ENCODE measurements at places on chromosomes 7 and 10. TPM values are rescaled to one million over a fixed set of nuclear protein-coding genes. Genes with fewer than 3 reads are reported as not detected.

Gene SYT15B
- total RNA-seq: 0.89 TPM

Gene HECW1
- total RNA-seq: not detected

Gene MEOX2
- total RNA-seq: 2.1 TPM

Gene ZNF365
- total RNA-seq: not detected

Gene RBP3
- total RNA-seq: not detected

Gene DYNC1I1
- total RNA-seq: 14.0 TPM

Gene CHAT
- total RNA-seq: not detected

Gene TAC1
- total RNA-seq: not detected

Gene LDB3
- total RNA-seq: not detected

Gene HPSE2
- total RNA-seq: not detected

Gene CLDN4
- 0.25 TPM for total RNA-seq

Gene PCDH15
- total RNA-seq: not detected

Gene RHBDD2
- 11.9 TPM for total RNA-seq

Gene HOXA5
- total RNA-seq: 4.1 TPM

Gene JAKMIP3
- total RNA-seq: under 0.01 TPM
